ENCODE measurements at places on chromosomes 3 and 15. TPM values are rescaled to one million over a fixed set of nuclear protein-coding genes. Genes with fewer than 3 reads are reported as not detected.

- no peak overlapping the region for H3K4me3 ChIP-seq
- peaks cover 2% of the 10 kb centered on the region for H3K27me3 ChIP-seq
- H3K27ac ChIP-seq = no peak overlapping the region
- DNase-seq = no peak
- peaks cover 4% of the 10 kb centered on the region for H3K4me1 ChIP-seq
These were observed 71.3 kb downstream of the RAB11A start for GRCh38 chr15:65940618-65940909.

DNA sequence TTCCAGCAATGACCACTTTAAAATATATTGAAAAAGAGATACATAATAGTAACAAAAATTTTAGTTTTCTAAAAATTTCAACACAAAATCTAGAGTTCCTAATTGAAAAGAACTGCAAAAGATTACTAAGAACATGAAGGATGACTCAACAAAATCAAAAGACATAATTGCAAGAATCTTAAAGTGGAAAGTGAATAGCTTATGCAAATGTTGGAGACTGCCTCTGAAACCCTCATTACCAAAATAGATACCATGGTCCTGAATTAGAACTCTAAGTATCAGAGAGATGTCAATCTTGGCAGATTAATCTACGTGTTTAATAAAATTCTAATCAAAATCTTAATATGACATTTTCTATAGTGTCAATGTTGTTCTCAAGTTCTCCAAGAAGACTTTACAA, 60.7 kb upstream of the SGO1 start:
- DNase-seq = no peak
- H3K4me3 ChIP-seq = no peak overlapping the region
- H3K4me1 ChIP-seq = no peaks in the 10 kb centered on the region

GRCh38 chr3:48268381-48268935, 27.6 kb downstream of the ZNF589 start:
- DNase-seq = peak; percentile 98
- peak overlapping the region; percentile 61 for H3K4me3 ChIP-seq
- no peaks in the 10 kb centered on the region for H3K27me3 ChIP-seq
- peak overlapping the region; percentile 98 for H3K27ac ChIP-seq
- peaks cover 55% of the 10 kb centered on the region for H3K36me3 ChIP-seq

DNA sequence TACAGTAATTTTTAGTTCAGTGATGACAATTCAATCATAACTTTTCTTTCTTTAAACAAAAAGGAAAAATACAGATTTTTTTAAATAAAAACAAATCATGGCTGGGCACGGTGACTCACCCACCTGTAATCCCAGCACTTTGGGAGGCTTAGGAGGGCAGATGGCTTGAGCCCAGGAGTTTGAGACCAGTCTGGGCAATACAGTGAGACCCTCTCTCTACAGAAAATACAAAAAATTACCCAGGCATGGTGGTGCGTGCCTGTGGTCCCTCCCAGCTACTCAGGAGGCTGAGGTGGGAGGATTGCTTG, 25.6 kb upstream of the ATG7 start:
- peaks cover 14% of the 10 kb centered on the region for H3K4me1 ChIP-seq
- H3K36me3 ChIP-seq = no peaks in the 10 kb centered on the region
- no peak for DNase-seq
- peaks cover 10% of the 10 kb centered on the region for H3K27me3 ChIP-seq
- no peak overlapping the region for H3K4me3 ChIP-seq
- H3K27ac ChIP-seq = no peak overlapping the region

The ANKRD63 gene
- total RNA-seq = not detected

- no peak for DNase-seq
- no peaks in the 10 kb centered on the region for H3K27me3 ChIP-seq
- H3K27ac ChIP-seq = no peak overlapping the region
- no peaks in the 10 kb centered on the region for H3K36me3 ChIP-seq
- H3K4me3 ChIP-seq = no peak overlapping the region
These were observed 107.9 kb downstream of the STAC start for GRCh38 chr3:36488077-36488789.

DNA sequence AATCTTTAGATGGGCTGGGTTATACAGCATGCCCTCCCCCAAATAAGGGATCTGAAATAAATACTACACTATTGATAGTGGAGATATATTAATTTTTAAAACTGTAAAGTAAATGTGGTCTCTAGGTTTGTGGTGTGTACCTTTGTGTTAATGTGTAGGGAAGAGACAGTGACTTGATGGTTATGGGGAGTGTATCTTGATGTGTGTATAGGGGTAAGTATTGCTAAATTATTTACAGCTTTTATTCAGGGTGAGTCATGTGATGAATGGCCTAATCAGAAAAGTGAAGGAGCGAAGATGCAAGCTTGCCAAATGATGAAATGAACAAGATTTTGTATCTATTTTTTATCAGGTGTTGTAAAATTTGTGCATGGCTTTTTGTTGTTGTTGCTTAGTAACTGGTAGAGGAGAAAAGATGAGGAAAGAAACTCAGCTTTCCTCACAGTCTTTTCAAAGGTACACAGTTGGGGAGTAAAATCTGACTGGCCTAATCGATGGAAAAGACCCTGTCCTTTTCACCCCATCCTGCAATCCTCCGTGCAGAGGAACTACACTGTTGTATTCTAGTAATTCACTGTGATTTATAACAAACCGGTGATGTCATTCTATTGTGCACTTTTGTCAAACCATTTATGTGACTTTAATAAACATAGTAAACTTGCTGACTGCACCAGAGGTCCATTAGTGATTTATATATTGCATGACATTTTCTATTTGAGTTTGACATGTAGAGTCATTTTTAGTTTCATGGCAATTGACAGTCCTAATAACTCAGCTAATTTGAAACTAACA, 17.7 kb downstream of the FEM1B start:
- peaks cover 59% of the 10 kb centered on the region for H3K4me1 ChIP-seq
- DNase-seq = no peak
- H3K36me3 ChIP-seq = peaks cover 16% of the 10 kb centered on the region
- no peaks in the 10 kb centered on the region for H3K27me3 ChIP-seq
- H3K4me3 ChIP-seq = no peak overlapping the region
- no peak overlapping the region for H3K27ac ChIP-seq

DNA sequence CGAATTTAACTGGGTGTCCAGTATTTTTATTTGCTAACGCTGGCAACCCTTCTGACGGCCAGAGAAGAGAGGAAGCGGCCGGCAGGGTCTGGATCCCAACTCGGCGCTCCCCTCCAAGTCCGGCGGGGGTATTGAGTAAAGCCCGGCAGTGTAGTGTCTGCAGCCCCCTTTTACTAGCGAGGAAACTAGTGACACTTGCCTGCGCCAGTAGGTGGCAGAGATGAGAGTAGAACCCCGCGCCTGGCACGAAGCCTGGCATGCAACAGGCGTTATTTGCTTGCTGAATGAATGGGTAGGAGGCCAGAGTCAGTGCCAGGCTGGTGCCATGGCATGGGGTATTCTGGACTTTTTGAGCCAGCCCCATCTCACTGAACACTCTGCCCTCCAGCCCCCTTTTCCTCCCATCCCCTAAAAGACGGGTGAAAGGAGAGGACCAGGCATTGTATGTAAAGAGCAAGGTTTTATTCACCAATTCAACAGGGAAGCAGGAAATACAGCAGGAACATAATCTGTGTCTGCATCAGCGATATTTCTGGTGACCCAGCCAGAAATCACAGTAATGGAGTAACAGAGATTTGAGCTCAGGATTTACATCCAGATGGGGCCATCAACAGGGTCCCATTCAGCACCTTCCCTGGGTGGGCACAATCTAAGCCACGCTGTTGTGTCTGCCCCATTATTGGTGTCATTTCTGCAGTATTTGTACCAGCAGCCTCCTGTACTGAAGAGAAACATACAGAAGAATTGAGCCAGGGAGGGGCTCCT, 788 bp upstream of the WDR73 start:
- peak overlapping the region; percentile 79 for H3K27ac ChIP-seq
- peaks cover 46% of the 10 kb centered on the region for H3K4me1 ChIP-seq
- peaks cover 12% of the 10 kb centered on the region for H3K36me3 ChIP-seq
- H3K27me3 ChIP-seq = no peaks in the 10 kb centered on the region

The HHLA2 gene
- 1.7 TPM for total RNA-seq

The SNX4 gene
- 28.3 TPM for total RNA-seq

- H3K36me3 ChIP-seq = no peaks in the 10 kb centered on the region
- no peak for DNase-seq
- H3K4me1 ChIP-seq = peaks cover 5% of the 10 kb centered on the region
- peak overlapping the region; percentile 65 for H3K4me3 ChIP-seq
These were observed 43.3 kb downstream of the CAPN3 start for GRCh38 chr15:42402455-42403205.

GRCh38 chr15:89015412-89016097, 72.7 kb upstream of the ABHD2 start:
- no peak overlapping the region for H3K27ac ChIP-seq
- no peak overlapping the region for H3K4me3 ChIP-seq
- H3K27me3 ChIP-seq = peaks cover 7% of the 10 kb centered on the region
- H3K36me3 ChIP-seq = no peaks in the 10 kb centered on the region
- DNase-seq = no peak

The CTNNB1 gene
- 104 TPM for total RNA-seq

The SAMMSON gene
- total RNA-seq = not detected

DNA sequence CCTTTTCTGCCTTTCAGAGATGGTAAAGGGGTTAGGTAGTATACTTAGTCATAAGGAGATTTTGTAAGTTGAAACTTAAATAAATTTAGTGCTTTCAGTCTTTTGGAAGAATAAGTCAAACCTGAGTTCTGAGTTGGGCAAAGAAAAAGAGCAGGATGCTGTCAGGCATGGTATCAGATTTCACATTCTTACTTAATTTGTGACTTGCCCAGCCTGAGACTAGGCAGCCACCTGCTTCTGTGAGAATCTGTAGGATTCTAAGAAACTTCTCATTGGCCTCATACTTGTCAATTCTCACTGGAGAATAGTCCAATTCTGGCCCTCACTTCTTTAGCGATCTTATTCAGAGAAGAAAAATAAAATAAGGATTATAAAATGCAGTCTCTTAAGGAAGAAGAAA, 577.5 kb downstream of the DIPK2A start:
- DNase-seq = no peak
- H3K4me3 ChIP-seq = no peak overlapping the region
- no peaks in the 10 kb centered on the region for H3K27me3 ChIP-seq

GRCh38 chr3:118729546-118729945, 305.1 kb downstream of the IGSF11 start:
- H3K27ac ChIP-seq = no peak overlapping the region
- no peaks in the 10 kb centered on the region for H3K4me1 ChIP-seq
- no peaks in the 10 kb centered on the region for H3K27me3 ChIP-seq
- no peak for DNase-seq
- H3K36me3 ChIP-seq = no peaks in the 10 kb centered on the region

DNA sequence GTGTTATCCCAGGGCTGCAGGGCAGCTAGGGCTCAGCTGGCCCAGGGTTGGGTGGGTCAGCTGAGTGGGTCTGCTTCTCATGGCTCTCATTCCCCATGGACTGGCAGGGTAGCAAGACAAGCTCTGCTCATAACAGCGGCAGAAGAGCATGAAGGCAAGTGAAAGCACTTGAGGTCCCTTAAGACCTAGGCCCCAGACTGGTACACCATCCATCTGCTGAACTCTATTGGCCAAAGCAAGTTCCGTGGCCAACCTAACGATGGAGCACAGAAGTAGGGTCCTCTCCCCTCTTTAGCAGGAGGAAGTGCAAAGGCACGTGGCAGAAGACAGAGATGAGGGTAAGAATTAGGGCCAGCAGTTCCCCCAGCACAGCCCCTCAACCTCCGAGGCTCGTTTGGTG, 174.3 kb upstream of the TOPAZ1 start:
- H3K27ac ChIP-seq = no peak overlapping the region
- H3K27me3 ChIP-seq = peaks cover 12% of the 10 kb centered on the region
- no peak for DNase-seq
- H3K4me1 ChIP-seq = no peaks in the 10 kb centered on the region
- H3K4me3 ChIP-seq = no peak overlapping the region

The CYP8B1 gene
- total RNA-seq = not detected

DNA sequence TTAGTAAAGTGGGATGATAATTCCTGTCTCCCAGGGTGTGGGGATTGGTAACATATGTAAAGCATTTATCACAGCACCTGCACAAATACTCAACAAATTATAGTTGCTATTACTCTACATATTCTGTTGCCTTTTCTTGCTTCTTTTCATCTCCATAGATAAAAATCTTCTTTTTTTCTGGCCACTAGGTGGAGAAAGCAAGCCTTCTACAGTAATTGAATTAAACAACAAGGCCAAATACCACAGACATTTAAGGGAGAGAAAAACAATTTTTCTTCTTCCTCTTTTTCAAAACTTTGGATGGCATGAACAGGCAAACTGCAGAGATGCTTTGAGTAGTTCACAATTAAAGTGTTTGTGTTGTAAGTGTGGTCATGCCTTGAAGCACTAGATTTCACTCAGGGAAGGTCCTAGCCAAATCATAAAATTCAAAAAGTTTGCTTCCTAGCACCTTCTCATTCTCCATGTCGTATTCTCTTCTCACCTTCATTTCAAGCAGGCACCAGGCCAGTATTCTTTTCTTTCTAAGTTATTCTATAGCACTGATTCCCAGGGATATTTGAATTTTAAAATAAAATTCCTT, 493.4 kb upstream of the TGFBR2 start:
- H3K4me1 ChIP-seq = peaks cover 3% of the 10 kb centered on the region
- H3K36me3 ChIP-seq = no peaks in the 10 kb centered on the region
- H3K27me3 ChIP-seq = peaks cover 1% of the 10 kb centered on the region
- DNase-seq = no peak
- no peak overlapping the region for H3K27ac ChIP-seq

The PIGZ gene
- total RNA-seq = 0.27 TPM

The LMLN gene
- total RNA-seq = 10.4 TPM

DNA sequence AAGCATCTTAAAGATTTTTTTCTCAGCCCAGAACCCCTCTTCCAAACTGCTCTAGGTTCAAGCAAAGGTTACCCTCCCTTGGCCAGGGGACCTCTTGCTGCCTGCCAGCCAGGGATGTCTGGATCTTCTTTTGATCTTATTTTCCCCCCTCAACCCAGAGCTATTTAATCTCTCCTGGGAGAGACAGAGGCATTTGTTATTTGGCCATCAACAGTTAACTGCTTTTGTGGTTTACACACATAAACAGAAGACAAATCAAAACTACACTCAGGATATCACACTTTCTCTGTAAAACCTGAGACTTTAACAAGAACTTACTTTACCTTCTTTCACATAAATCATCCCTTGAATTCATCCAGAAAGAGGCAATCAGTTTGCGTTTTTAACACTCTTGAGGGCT, 272.5 kb downstream of the THSD4 start:
- peaks cover 19% of the 10 kb centered on the region for H3K27me3 ChIP-seq
- H3K36me3 ChIP-seq = no peaks in the 10 kb centered on the region
- H3K4me1 ChIP-seq = peaks cover 2% of the 10 kb centered on the region
- H3K27ac ChIP-seq = no peak overlapping the region

The PTPN9 gene
- 12.3 TPM for total RNA-seq

GRCh38 chr15:59138243-59138642, 33.3 kb downstream of the CCNB2 start:
- H3K4me1 ChIP-seq = peaks cover 20% of the 10 kb centered on the region
- H3K27ac ChIP-seq = no peak overlapping the region
- H3K4me3 ChIP-seq = no peak overlapping the region
- DNase-seq = peak; percentile 68

GRCh38 chr15:33729653-33730052, 238.6 kb upstream of the CHRM5 start:
- H3K4me3 ChIP-seq = no peak overlapping the region
- no peaks in the 10 kb centered on the region for H3K27me3 ChIP-seq
- H3K27ac ChIP-seq = no peak overlapping the region
- DNase-seq = no peak
- no peaks in the 10 kb centered on the region for H3K4me1 ChIP-seq
